ENCODE measurements at places on chromosomes 3 and 15. TPM values are rescaled to one million over a fixed set of nuclear protein-coding genes. Genes with fewer than 3 reads are reported as not detected.

DNA sequence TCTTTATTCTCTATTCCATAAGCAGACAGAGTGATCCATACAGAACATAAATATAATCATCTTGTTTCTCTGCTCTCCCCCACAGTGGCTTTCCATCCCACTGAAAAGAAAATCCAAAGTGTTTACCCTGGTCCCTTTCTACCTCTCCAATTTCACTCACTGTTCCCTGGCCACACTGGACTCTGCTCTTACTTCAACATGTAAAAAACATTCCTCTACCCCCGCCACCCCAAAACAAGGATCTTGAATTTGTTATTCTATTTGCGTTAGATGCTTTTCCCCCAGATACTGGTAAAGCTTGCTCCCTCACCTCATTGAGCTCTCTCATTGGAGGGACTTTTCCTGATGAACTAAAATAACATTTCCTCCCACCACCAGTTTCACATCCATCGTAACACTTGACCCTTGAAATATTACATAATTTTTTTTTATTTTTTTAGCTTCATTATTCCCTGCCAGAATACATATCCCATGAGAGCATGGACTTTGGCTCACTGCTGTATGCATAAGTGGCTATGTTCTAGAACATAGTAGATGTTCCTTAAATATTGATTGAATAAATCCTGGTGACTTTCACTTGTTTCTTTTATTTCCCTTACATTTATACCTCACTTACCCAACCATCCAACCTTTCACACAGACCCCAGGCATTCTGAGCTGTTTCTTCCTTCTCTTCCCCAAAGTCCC lies 162.7 kb upstream of the MEIS2 start:
- no peak for DNase-seq

DNA sequence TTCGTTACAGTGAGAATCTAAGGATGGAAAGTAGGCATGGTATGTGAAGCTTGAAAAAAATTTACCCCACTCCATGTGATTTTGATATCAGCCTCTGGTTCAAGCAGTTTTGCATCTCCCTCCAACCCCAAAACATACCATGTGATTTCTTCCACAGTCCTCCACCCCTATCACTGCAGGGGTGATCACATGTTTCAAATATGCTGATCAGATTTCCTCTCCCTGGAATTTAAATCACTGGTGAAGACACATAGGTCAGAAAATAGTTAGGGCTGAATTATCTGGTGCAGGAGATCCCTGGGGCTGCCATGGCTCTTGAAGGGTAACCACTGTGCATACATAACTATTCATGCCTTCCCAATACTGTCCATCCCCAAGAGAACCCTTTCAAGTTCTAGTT lies 119.7 kb upstream of the THRB start:
- no peak for DNase-seq

Gene NMNAT3
- polyA plus RNA-seq = 5.2 TPM

DNA sequence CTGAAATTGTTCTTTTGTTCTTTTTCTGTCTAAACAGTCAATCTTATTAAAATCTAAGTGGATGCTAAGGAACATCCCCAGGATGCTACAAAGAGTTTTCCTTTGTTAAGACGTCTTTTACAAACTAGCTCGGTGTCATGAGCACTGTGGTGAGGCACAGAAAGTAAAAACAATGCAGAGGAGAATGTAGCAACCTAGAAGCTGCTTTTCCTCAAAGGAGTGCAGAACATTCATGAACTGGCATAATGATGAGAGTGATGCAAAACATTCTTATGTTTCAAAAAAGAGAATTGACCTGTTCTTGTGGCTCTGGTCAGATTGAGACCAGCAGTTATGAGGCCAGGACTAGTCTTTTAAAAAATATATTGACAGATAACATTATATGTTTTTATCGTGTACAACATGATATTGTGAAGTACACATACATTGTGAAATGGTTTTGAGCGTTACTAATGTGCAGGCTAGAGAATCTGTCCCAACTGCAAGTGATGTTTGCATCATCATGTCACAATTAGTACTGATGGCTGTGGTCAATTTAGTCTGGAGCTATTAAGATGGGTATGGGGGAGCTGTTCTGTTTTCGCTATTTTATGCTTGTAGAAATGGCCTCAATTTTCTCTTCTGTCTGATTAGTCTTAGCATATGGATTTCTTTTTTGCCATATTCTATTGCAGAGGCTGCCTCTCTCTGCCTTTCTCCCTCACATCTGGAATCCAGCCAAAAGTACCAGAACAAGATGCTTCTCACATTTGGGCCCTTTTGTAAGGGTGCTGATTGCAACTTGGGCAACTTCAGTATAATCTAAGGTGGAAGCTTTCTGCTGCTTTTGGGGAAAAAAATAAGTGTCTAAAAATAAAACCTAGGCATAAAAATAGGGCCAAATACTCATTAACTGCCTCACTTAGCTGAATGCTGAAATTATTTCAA lies 50.2 kb downstream of the HHLA2 start:
- DNase-seq = no peak

- DNase-seq = no peak
These were observed 271.4 kb downstream of the CLSTN2 start for GRCh38 chr3:140206196-140207040.

Data from forelimb muscle (tissue), 1 donor.